ENCODE measurements at places on chromosomes 2 and 18.

DNA sequence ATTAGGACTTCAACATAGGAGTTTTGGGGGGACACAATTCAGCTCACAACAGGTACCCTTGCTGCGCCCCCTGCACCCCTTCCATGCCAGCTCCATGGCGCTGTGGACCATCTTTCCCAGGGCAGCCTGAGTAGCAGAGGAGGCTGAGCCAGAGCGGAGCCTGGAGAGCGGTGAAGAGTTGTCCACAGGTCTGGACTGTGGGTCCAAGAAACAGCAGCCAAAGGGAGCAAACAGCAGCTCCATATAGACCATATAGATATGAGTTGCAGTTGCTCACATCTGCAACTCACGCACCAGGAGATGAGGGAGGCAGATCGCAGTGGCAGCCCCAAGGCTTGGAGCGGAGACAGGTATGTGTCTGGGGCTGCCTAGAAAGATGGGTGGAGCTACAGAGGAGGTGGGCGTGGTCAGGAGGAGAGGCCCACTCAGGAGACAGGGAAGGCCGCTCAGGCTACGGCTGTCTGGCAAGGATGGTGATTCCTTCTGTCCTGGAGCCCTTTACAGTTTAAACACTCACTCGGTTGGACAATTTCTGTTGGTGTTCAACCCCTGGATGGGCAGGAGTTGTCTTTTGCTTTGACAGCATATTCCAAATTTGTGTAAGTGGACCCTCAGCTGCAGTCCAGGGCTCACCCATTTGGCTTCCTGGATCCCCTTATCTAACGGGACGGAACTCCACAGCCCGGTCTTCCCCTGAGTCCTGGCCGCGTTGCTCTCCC lies 155.1 kb downstream of the LPIN1 start:
- no peak for DNase-seq

DNA sequence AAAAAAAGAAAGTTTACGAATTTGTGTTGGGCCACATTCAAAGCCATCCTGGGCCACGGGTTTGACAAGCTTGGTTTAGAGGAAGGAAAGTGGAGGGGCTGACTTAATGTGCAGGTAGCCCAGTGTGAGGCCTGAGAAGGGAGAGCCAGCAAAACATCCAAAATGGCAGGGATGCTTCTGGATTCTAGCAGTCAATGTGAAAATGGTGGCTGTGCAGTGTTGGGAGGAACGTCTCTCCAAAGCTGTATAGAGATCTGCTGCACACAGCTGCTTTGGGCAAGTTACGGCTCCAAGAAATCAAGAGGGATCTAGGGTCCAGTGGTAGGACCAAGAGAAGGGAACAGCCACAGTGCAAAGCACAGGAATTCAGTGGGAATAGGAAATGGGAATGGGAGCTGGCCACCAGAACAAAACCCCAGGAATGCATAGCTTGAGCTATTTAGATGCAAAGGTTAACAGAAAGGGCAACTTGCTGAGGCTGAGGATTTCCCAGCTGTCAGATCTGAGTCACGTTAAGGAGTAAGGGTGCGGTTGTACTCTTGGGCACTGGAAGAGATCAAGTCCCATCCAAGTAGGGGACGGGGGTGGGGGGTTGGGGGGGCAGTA lies 70.6 kb downstream of the B3GNT2 start:
- DNase-seq, result no peak

DNA sequence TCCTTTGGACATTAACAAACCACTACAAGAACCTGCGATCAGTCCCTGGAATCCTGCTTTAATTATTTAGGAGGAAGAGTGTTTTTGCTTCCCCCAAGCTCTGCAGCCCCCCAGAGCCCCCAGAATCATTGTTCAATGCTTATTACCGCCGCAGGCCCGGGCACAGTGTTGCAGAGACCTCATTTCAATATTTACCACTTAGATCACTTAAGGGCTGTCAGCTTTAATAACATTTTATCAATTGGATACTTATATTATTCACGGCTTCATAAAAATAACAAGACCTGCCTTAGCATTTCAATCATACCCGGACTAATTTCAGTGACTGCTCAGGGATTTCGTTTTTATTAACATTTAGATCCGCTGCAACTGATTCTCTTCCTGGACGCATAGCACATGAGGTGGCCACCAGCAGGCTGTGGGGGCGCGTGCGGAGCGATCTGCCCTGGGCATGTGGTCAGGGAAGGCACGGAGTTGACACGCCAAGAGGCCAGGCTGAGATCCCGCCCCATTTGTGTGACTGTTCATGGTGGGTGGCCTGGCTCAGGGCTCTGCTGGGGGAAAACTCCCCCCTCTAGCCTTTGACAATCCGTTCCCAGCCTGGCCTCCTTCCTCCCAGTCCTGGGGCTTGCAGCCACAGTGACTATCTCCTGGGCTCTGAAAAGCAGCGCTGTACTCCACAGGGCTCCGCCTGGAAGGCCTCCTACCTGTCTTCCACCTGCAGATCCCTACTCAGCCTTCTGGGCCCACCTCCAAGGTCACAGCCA lies 267.6 kb downstream of the SRBD1 start:
- DNase-seq, result no peak

DNA sequence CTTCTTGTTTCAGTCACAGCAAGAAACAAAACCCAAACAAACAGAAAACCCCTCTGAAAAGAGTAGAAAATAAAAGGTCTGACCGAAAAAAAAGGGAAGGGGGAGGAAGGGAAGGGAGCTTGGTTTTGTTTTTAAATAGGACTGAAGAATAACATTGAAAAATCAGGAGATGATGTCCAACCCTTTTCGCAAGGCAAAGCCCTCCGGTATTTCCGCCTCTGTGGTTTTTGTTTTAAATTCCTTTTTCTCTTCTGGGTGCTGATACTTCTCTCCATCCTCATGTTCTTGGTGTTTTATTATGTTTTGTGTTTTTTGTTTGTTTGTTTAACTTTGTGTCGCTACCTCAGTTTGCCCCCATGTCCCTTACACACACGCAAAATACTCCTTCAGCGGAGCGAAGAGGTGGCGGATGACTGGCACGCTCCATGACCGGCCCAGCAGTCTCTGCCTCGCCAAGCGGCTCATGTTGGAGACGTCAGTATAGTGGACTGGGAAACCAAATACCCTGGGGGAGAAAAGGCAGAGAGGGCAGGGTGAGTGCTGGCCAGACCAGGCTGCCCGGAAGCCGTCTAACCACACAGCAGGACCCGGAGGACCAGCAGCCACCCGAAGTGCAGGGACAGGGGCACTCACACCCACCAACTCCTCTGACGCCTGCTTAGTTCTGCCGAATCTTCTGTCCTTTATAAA lies 65.7 kb upstream of the POMC start:
- DNase-seq, result no peak

GRCh38 chr2:150705357-150705756 lies 217.9 kb upstream of the RND3 start:
- no peak for DNase-seq

DNA sequence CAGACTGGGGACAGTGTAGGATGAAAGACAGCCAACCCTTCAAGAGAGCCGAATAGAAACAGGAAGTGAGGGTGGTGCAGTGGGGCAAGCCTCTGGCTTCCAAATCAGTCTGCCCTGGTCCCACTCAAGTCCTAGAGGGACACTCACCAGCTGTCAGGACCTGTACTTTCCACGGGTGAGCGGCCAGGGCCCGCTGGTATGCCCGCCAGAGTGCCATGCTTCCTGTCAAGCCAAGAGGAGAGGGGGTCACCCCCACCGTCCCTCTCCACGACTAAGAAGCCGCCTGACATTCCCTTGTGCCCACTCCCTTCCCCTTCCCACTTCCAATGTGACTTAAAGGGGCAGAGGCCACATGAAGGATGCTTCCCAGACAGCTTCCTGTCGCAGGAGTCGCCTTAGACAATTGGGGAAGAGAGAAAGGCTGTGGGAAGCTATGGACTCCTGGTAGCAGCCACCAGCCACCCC lies 564 bp downstream of the MPV17 start:
- DNase-seq, result no peak

DNA sequence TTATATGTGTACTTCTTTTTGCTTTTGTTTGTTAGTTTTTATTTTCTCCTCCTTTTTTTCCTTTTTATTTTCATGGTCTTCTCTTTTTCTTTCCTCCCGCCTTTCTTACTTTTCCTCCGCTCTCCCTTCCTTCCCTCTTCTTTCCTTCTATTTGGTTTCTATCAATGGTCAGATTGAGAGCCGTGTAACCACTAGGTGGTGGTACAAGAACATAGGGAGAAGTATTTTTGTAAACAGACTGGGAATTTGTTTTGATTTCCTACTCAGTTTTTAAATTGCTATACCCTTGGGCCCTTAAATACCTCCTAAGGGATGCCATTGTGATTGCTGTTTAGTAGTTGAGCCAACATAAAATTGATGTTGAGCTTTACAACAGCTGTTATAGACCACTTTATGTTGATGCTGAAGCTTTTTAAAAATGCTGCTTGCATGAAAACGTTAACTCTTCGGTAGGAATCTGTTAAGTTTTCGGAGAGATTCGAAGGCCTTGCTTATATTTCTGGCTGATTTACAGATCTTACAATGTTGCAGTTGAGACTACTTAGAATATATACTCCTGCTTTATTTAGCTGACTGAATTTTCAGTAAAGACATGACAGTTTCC lies 124.2 kb downstream of the UBE2E3 start:
- DNase-seq, result peak; percentile 13

- no peak for DNase-seq
Observed at GRCh38 chr18:58057291-58057965, 13.4 kb downstream of the NEDD4L start.

- DNase-seq, result peak; percentile 43
Observed at GRCh38 chr2:240781471-240782220, 38.4 kb downstream of the KIF1A start.

GRCh38 chr2:238445409-238446190 lies 18.9 kb downstream of the ASB1 start:
- DNase-seq, result no peak

DNA sequence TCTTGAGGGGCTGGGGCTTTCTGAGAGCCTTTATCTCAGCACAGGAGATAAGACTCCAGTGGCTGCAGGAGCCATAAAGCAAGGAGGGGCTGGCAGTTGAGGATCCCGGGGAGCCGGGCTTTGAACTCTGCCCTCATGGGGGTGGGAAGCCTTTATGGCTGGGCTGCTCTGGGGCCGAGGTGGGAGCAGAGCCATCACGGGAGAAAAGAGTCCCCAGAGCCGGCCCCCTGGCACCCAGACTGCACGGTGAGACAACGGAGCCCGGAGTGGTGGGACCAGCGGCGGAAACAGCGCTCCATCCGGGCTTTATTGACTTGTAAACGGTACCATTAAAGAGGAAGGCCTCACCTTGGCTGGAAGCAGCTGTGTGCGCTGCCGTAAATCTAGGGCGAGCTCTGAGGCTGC lies 162.6 kb downstream of the MYCN start:
- no peak for DNase-seq

- no peak for DNase-seq
Observed at GRCh38 chr2:24926220-24926601, 6.2 kb upstream of the ADCY3 start.
